ENCODE measurements at places on chromosomes 6 and 20.

- DNase-seq = no peak
Measured at GRCh38 chr6:150090328-150090727, 21.4 kb upstream of the ULBP3 start.

DNA sequence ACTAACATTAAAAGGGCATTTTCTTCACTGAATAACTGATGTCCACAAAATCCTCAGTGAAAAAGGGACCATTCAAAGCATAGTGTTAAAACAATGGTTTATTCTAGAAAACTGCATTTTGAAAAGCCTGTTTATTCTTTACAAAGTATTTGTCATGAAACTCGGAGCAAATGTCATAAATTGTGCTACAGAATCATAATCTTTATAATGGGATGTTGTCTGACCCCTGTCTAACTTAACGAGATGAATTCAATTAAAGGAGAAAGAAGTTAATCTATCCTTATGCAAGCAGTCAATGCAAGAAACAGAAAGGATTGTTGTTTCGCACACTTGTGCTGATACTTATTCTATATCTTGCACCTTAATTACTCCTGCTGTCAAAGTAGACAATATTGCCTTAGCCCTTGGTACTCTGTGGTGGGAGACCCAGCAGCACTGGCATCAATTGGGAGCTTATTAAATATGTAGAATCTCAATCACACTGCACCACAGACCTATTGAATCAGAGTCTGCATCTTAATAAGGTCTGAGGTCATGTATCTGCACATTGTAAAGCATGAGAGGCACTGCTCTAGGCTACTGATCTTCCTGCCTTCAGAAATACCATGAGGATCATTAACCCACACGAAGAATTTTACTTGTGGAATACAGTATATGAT, 708.3 kb downstream of the HDGFL1 start:
- no peak for DNase-seq

DNA sequence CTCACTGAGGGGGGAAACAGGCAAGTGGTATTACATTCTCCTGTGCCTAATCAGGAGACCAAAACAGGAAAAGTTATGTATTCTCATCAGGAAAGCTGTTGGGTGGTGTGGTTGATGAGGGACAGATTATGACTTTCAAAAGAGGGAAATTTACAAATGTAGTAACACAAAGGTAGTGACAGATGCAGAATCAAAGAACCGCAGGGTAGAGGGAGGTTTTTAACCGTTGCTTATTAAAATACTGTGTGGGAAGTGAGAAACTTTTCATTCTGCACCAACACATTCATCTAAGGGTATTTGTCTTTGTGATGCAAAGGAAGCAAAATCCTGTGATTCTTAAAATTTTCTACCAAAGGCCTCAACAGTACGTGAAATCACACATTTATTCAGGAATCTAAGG, 288.2 kb upstream of the MAN1A1 start:
- DNase-seq = no peak

GRCh38 chr6:152292555-152292954, 344.6 kb downstream of the SYNE1 start:
- DNase-seq = no peak

DNA sequence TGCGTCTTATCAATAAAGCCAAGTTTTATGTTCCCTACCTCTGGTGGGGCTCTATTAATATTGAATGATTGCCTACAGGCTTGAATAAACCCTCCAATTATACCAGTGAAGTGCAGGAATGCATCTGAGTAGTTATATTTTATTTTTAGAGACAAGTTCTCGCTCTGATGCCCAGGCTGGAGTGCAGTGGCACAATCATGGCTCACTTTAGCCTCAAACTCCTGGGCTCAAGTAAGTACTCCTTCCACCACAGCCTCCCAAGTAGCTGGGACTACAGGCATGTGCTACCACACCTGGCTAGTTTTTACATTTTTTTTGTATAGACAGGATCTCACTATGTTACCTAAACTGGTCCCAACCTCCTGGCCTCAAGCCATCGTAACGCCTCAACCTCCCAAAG, 26.1 kb upstream of the UBE2J1 start:
- DNase-seq = no peak

DNA sequence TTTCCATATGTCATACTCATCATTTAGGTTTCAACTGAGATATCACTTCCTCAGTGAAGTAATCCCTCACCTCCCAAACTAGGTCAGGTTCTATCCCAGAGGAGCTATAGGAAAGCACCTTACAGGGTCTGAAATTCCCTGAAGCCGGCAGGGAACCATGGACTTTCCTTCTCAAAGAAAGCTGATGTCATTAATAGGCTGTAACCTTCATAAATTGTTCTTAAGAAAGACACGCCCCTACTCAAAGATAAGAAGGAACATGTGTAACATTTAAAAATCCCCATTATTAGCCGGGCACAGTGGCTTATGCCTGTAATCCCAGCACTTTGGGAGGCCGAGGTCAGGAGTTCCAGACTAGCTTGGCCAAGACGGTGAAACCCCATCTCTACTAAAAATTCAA, 50.0 kb upstream of the RNGTT start:
- peak; percentile 84 for DNase-seq

- no peak for DNase-seq
Measured at GRCh38 chr20:13200767-13201500, 20.1 kb upstream of the ISM1 start.

GRCh38 chr6:25138233-25138933, 140.8 kb upstream of the CARMIL1 start:
- DNase-seq = peak; percentile 81

- DNase-seq = peak; percentile 8
Measured at GRCh38 chr6:140812636-140813035, 1320.1 kb upstream of the GJE1 start.

GRCh38 chr20:50982363-50982762, 23.7 kb downstream of the MOCS3 start:
- DNase-seq = peak; percentile 57

DNA sequence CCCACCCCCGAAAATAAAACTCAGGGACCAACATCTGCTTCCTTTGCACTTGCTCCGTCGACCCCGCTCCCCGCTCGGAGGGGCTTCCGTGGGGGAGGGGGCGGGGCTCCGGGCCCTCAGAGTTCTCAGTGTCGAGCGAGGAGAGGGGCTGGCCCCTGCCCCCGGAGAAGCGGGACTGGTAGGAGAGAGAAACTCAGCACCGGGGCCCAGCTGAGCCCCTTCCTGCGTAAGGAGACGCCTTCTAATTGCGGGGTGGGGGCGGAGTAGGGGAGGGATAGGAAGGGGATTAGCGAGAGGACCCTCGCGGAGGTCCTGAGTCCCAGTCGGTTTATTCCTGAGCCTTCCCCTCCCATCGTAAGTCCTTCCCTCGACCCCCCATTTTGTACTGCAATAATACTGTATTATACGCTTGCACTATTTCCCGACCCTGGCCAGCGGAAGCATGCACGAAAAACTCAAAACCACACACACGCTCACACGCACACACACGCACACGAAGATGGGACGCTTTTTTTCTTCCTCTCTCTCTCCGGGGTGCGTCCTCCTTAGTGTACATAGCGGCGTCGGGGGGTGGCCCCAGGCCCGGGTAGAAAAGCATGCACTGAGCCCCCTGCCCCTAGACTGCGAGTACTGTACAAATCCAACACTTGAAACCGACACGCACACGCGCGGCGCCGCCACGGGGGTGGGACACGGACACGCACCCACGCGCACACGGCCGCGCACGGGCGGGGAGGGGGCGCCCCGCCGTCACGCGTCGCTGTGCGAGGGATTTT, 22.1 kb upstream of the SLC22A7 start:
- DNase-seq = peak; percentile 5

DNA sequence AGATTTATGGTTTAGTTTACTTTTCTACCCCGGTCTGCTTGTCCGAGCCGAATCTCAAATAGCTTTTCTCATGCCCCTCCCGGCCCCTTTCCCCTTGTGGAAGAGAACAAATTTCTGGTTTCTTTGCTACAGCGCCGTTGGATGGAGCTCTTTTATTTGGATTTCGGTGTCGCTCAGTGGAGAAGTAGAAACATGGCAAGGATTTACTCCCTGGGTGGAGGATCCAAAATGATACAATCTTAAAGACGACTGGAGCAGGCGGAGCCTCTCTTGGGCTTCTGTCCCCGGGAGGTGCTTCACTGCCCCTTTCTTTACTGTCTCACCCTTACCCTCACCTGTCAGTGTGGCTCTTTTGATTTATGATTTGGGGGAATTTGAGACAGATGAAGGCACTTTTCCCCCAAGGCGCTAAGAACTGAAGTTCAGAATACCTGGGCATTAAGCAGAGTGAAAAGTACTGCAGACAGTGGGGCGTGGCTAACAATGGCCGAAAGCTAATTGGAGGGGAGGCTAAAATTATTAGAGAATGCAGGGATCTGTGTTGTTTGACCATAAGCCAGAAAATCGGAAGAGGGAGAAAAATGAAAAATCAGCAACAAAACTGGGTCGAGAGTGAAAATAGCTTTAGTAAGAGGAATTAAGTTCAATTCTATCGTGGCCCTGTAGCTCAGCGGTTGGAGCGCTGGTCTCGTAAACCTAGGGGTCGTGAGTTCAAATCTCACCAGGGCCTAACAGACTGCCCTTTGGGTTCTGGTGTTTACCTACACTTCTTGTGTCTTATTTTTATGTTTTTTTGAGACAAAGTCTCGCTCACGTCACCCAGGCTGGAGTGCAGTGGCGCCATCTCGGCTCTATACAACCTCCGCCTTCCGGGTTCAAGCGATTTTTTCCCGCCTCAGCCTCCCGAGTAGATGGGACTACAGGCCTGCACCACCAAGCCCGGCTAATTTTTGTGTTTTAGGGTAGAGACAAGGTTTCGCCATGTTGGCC, 145.1 kb upstream of the ZNF184 start:
- no peak for DNase-seq

DNA sequence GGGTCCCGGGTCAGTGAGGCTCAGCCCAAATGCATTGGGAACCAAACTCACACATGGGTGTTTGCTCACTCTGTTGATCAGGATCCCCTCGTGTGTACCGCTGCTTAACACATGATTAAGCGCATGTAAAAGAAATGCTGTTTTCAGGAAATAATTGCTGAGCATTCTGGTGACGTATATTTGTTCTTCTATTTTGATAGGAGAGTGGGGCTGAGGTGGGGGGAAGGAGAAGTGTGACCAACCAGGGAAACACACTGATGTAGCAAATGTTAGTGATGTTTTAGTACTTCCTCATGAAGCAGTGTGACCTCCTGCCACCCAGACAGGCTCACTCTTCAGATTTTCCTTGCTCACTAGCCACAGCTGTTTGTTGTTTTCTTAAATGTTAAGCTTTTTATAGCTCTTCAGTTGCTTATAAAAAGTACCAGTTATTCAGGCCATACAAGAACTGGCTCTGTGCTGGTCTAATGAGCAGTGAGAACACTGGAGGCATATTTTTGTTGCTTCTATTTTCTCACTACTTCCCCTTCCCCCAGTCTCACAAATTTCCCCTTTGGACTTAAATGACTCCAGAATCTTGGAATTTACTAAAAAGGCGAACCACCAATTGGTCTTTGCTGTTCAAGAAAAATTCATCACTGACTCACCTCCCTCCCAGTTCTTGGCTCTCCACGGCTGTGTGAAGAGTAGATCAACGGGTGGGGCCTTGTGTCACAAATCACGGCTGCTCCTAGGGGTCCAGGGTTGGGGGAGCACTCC, 79.2 kb upstream of the BACH2 start:
- DNase-seq = peak; percentile 70

- no peak for DNase-seq
Measured at GRCh38 chr6:149716181-149716963, 1.5 kb downstream of the LATS1 start.

DNA sequence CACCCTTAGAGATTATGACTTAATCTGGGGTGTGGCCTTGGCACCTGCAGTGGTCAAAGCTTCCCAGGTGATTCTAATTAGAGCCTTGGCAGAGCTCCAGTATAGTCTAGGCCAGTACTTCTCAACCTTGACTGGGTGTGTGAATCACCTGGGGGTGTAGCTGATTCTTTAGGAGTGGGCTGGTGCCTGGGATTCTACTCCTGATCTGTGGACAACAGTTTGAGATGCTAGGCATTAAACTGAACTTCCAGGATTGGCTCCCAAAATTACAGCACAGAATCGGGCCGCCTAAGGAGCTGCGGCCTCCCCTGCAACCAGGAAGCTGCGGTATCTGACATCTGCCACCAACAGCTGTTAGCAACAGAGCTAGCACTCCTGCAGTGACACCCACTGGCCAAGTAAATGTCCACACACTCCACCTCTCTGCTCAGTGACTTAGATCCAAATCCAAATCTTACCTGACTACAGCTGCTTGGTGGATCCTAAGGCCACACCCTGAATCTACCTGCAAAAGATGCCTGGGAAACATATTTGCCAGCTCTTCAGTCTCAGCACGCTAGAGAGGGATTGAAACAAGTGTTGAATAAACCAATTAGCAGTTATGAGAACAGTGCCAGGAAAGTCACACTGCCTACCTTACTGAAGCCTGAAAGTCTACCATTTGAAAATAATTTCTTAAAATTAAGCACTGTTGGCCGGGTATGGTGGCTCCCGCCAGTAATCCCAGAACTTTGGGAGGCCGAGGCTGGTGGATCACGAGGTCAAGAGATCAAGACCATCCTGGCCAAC, 126.7 kb downstream of the UNC5CL start:
- peak; percentile 13 for DNase-seq

- DNase-seq = no peak
Measured at GRCh38 chr6:138571585-138572166, 72.4 kb upstream of the NHSL1 start.

GRCh38 chr6:89067796-89068195, 12.8 kb upstream of the PNRC1 start:
- no peak for DNase-seq

DNA sequence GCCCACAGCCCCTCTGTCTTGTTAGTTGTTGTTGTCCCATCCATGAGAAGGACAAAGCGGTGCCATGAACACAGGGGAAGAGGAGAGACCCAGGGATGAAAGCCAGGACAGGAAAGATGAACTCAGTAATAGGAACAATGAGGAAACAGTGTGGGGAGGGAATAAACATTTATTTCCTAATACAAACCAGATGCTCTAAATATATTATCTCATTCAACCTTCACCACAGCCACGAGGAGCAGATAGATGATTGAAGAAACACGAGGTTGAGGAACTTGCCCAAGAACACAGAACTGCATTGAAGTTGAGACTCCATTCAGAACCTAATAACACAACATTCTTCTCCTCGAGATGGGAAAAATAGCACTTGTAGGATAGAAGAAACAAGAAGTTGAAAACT, 53.0 kb upstream of the AIG1 start:
- DNase-seq = peak; percentile 35

All from inflammatory macrophage treated with lipopolysaccharide for 1 hour (primary cell).